Gastrocnemius medialis (tissue), 4 donors: ENCODE measurements at places on chromosomes 12 and 14. TPM values are rescaled to one million over a fixed set of nuclear protein-coding genes. Genes with fewer than 3 reads are reported as not detected.
A peak's percentile ranks its signal among the peaks of the same experiment; 100 is the strongest.

MUCL1 gene
- total RNA-seq, result not detected

DNA sequence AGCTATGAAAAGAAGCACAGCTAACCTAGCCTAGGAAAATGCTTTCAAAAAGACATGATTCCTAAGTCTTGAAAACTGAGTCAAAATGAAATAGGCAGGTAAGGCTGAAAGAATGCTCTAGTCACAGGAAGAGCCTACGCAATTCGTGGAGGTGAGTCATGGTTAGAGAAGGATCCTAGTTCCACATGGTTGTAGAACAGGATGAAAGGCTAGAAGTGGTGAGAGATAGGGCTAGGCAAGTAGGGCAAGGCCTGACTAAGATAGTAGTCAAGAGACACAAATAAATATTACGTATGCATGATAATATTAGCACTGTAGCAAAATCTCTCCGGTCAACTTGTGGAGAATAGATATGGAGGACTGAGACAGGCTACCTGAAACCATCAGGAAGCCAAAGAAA is 47.2 kb downstream of the PLCZ1 start:
- no peak overlapping the region for H3K27ac ChIP-seq
- no peaks in the 10 kb centered on the region for H3K27me3 ChIP-seq
- no peak for DNase-seq

DNA sequence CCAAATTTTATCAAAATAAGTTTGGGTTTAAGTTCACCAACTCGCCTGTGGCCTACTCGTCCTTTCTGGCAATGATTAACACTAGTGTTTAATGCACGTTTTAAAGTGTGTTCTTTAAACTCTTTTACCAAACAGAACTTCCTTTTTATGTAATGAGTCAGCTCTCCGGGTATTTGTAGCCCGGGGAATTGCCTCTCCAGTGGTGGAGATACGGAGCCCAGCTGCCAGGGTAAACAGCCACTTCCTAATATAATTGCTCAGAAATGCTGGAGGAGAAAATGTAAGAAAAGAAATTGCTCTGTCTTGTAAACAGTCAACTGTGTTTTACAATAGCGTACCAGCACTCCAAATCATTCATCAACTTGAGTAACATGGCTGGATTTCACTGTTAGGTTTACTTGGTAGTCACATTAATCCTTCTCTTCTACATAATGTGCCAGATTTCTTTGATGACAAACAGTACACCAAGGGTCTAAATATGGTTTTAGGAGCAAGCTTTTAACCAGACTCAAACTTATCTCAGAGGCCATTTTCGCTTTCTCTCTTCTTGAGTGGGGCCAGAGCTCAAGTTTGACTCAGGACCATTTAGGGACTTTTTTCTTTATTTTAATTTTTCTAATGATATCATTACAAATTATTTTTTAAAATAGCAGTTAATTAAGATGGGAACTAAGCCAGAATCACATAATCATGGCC is 101.2 kb upstream of the SLC38A2 start:
- H3K4me3 ChIP-seq, result peak overlapping the region; percentile 23
- peak overlapping the region; percentile 78 for H3K27ac ChIP-seq
- no peaks in the 10 kb centered on the region for H3K27me3 ChIP-seq
- peaks cover 37% of the 10 kb centered on the region for H3K4me1 ChIP-seq

DNA sequence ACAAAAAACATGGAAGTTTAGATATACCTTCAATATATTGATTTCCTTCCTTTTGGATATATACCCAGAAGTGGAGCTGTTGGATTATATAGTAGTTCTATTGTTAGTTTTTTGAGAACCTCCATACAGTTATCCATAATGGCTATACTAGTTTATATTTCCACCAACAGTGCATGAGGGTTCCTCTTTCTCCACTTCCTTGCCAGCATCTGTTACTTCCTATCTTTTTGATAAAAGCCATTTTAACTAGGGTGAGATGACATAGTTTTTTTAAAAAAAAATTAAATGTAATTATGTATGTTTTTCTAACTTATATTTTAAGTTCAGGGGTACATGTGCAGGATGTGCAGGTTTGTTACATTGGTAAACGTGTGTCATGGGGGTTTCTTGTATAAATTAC is 10.0 kb upstream of the SLC38A4 start:
- H3K4me1 ChIP-seq, result no peaks in the 10 kb centered on the region
- DNase-seq, result no peak
- H3K36me3 ChIP-seq, result no peaks in the 10 kb centered on the region
- no peak overlapping the region for H3K4me3 ChIP-seq
- no peaks in the 10 kb centered on the region for H3K27me3 ChIP-seq

DNA sequence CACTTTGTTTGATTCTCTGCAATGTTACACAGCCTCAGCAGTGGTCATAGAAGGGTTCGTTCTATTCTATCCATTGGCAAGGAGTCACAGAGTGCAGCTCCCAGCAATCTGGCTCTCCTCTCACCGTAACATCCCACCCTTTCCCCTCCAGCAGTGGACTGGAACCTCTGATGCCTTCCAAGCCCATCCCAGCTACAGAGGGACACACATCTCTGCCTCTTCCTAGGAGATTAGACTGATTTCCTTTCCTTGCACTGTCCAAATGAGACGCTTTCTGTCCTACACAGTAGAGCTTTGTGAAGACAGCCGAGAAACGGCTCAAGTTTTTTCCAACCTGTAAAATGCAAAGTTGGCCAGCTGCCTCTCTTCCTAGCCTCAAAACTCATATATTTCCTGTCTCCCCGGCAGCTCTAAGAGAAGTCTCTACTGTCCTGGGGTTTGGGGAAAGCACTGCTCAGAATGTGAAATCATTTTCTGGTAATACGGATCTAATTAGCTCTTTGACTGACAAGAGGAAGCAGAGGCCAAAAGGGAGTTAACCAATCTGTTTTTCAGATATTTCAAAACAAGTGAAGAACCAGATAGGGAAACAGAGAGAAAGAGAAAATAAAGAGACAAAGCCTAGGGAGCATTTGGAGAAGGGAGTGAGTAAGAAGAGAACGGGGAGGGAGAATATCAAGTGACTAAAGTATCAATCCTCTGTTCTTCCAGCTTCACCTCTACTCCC is 516 bp downstream of the NINJ2 start:
- no peaks in the 10 kb centered on the region for H3K36me3 ChIP-seq
- DNase-seq, result no peak
- H3K27ac ChIP-seq, result peak overlapping the region; percentile 62

DNA sequence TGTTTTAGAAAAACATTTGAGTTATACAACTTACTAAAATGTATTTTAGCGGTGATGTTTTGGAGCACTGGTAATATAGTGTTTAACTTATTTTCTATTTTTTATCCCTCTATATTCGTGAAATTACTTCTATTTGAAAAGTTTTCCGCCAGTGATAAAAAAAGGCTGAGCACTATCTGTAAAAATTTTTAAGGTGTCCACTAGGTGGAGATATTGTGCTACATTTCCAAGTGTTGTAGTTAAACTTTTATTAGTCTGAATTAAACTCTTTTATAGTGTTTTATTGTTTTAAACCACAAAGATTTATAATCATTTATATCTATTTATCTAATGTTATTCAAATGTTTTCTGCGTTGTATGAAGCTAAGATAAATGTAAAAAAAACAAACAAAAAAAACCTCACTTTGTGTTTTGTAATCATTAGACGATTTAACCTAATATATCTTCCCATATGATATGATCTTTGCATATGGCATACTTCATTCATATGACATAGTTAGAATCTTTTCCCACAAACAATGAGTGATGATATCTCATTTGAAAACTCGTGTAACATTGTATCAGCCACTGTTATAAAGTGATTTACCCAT is 11.8 kb downstream of the ALG10B start:
- DNase-seq, result no peak
- H3K4me1 ChIP-seq, result no peaks in the 10 kb centered on the region
- no peak overlapping the region for H3K4me3 ChIP-seq
- H3K27ac ChIP-seq, result no peak overlapping the region
